ENCODE measurements at places on chromosomes 11 and 22.

DNA sequence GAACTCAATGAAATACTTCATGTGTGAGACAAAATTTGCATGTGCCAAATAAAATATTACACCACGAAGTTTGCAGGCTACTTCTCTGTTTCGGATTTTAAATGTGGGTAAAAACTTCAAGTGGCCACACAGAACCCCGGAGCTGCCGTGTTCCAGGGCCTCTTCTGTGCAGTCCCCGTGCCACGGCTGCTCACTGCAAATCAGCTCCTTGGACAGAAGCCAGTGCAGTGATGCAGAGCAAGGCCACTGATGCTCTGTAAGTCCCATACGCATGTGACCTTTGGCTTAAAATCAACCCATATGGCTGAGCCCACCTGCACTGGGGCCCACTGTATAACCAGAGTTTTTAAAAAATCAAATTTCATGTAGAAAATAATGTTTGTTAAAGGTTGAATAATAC is 1309.4 kb downstream of the TBC1D22A start:
- DNase-seq: no peak

DNA sequence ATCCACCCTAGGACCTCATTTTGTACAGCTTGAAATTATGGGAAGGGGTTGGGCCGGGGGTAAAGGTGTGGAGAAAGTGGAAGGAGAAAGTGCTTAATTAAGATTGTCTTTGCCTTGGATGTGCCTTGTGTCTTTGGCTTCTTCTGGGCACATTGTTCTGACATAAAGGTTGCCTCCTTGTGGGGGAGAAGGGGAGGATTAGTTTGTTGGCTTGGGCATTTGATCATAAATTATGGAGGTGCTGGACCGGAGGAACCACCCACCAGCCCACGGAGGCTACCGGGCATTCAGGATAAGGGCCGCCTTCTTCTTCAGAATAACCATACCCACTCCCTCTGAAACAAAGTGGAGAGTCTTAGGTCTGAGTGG is 1.3 kb downstream of the PAFAH1B2 start:
- no peak for DNase-seq

- DNase-seq: no peak
Observed at GRCh38 chr11:110019675-110020074, 73.5 kb upstream of the ZC3H12C start.

DNA sequence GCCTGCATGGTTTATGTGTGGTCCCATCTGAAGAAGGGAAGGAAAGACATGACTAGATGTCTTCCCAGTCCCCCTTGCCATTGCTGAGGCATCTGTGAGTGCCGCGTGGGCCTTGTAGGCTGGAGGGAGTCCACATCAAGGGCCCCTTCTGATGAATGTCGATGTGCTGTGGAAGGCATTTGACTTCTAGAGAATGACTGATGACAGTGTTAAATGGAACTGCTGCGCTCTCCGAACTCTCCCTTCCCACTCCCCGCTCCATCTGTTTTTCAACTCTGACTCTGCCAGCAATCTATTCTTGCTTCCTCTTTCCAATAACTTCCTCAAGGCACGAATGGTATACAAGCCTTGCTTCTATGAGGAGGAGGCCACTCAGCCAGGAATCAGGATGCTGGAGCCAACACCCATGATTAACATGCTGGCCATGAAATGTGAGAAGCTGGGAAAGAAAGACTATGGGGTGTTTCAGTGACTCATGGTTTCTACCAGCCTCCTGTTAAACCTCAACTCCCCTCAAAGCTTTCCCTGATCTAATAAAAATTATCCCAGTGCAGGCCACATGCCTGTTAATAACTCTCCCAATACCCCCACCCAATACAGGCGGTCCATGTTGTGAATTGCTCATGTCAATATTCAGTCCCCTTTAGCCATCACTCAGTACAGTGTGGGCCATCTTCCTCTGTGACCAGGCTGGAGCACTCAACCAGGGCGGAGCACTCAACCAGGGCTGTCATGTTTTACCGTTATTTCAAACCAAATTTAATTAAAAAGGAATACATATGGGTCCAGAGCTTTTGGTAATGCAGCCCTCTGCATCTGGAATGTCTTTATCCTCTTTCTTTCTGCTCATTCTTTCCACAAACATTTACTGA is 46.4 kb upstream of the TBCEL start:
- no peak for DNase-seq

DNA sequence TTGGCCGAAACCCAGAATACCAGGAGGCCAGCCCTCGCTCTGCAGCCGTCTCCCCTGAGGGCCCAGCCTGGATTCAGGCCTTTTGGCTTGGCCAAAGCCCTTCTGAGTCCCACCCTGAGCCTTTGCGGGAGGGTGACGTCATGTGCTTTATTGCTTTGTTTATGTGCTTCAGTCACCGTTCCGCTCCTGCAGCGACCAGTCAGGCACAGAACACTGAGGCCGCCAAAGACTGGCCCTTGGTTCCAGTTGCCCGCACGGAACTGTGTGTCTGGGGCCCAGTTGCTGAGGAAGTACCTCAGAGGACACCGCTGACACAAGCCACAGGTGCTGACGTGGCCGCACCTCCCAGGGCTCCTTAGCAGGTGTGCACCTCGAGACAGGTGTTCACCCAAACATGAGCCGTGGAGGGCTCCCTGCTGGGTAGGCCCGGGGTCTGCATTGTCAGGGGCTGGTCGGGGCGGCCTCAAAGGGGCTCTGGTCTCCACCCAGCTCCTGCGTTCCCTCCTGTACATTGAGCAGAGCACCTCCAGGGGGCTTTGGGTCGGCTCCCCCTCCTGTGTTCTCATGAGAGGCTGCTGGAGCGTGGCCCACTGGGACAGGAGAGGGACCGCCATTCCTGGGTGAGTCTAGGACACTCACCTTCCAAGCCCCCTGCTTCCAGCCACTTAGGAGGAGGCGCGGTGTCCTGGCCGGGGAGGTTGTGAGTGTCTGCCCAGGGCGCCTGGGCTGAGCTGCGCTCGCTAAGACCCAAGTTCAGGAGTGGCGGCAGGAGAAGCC is 376.8 kb downstream of the TBC1D22A start:
- DNase-seq: no peak

GRCh38 chr22:19526076-19526701 is 2.0 kb upstream of the CLDN5 start:
- no peak for DNase-seq

DNA sequence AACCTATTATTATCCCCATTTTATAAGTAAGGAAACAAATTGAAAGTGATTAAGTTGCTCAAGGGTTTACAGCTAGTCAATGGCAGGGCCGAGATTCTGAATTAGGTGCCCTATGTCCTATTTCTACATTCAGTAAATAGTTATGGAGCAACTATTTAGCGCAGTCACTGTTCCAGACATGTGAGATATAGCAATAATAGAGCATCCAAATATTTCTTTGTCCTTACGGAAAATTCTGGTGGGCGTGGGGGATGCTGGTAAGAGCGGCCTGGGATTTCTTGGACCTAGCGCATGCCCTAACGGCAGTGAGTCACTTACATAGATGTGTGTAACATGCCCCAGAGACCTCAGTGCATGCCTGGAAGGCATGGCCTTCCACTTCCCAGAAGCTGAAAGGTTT is 4.4 kb downstream of the DTX4 start:
- DNase-seq: no peak

GRCh38 chr11:128714881-128715280 is 21.0 kb downstream of the FLI1 start:
- no peak for DNase-seq

DNA sequence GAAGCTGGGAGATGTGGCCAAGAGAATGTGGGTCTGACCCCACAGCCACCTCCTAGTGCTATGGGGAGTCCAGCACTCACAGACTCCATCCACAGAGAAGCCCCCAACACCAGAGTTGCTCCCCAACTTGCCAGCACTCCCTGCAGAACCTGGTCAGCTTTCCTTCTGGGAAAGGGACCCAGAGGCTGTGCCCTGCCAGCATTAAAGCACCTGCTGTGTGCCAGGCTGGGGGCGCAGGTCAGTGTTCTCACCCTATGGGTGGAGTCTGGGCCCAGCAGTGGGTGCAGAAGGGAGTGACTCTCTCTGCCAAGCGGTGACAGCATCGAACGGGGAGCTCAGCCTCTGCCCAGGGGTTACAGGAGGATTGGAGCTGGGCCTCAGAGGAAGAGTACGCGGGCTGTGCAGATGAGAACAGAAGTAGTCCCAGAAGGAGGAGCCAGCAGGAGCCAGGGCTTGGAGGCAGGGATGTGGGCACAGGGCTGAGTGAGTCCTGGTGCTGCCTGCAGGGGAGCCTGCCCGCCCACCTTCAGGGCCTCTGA is 114.4 kb downstream of the MPPED1 start:
- DNase-seq: no peak

DNA sequence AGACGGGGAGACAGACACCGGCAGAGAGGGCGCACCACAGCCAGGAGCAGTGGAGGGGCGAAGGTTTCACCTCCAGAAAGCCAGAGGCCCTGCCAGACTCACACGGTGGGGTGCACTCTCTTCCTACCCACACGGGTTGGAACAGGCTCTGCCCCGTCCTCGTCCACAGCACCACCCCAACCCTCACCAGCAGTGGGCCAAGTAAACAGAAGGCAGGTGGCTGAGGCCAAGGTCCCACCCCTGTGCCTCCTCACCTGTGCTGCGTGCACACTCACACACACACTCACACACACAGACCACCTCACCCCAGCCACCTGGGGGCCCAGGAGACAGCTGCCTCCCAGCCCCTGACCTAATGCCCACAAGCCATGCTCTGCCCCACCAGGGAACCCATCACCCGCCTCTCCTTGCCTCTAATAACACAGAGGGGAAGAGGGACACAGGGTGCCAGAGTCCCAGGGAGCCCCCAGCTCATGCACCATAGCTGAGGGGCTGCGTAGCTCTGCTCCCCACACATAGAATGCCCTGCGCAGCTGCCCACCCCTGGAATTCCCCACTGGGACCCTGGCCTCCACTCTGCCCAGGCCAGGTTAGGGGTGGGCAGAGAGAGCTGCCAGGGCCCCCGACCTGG is 3.1 kb downstream of the CYB5R3 start:
- no peak for DNase-seq

GRCh38 chr11:128874427-128874826 is 7.3 kb upstream of the KCNJ1 start:
- no peak for DNase-seq

GRCh38 chr11:2205214-2205720 is 33.7 kb upstream of the TH start:
- DNase-seq: no peak

DNA sequence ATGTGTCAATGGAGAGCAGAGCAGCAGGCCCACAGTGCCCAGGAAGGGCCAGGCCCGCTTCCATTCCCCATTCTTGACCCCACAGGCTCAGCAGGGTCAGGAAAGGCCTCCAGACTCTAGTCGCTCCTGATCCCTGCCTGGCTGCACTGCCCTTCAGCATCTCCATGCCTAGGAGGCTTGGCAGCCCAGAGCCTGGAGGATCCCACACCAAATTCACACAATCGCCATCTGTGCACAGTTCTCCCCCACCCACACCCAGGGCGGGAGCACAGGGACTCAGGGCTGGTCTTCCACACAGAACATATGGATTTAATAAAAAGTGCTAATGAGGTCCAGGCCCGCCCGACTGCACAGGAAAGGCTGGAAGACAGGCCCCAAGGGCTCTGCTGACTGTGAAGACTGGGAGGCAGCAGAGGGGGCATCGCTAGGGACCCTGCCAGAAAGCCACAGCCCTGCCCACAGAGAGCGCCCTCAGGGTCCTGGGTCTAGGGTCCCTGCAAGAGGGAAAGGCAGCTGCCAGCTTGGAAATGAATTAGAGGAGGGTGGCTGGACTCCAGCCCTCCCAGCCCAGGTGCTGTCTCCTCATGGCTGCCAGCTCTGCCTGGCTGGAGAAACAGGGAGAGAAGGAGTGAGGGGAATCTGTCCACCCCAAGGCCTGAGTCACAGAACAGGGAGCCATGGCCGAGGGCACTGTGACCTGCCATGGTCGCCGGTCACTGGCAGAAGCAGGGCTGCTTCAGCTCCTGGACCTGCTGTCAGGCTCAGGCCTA is 39.7 kb downstream of the DKK3 start:
- DNase-seq: no peak

DNA sequence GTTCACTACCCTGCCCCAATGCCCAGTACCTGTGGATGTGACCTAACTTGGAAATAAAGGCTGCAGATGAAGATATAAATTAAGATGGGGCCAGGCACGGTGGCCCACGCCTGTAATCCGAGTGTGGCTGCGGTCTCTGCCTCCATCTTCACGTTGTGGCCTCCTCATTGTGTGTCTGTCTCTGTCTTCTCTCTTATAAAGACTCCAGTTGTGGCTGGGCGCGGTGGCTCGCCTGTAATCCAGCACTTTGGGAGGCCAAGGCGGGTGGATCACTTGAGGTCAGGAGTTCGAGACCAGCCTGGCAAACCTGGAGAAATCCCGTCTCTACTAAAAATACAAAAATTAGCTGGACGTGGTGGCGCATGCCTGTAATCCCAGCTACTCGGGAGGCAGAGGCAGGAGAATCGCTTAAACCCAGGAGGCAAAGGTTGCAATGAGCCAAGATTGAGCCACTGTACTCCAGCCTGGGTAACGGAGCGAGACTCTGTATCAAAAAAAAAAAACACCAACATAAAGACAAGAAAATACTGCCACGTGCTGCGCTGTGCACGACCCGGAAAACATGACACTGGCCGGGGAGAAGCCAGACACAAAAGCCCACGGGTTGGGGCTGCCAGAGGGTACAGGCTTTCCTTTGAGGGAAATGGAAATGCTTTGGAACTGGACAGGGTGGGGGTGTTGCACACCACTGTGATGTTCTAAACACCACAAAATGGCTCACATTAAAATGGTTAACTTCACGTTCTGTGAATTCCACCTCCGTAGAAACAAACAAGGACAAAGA is 18.7 kb downstream of the CELSR1 start:
- no peak for DNase-seq

- peak; percentile 83 for DNase-seq
Observed at GRCh38 chr11:35144136-35144741, 5.3 kb downstream of the CD44 start.

- no peak for DNase-seq
Observed at GRCh38 chr11:27312110-27312509, 50.9 kb downstream of the CCDC34 start.

DNA sequence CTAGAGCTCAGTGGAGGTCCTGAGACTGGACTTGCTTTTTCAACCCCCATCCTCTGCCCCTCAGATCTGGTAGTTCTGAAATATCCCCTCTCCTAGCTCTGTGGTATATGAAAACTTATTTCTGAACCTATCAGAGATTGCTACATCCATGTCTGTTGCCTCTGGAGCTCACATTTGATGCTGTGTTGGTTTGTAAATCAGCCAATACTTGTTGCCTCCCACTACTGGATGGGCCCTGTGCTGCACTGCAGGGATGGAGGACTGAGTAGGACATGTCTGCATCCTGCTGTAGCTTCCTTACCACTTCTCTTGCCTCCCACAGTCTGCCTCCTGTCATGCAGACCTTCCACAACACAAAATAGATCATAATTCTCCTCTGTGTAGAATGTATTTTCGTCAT is 5.2 kb downstream of the OLFML1 start:
- DNase-seq: no peak

- DNase-seq: no peak
Observed at GRCh38 chr11:11440144-11440543, 87.1 kb upstream of the CSNK2A3 start.

Measured in AML-193 (cell line).